ENCODE measurements at places on chromosomes 12 and 14.

- DNase-seq = no peak
Observed at GRCh38 chr12:54054742-54055194, 1.1 kb downstream of the HOXC4 start.

DNA sequence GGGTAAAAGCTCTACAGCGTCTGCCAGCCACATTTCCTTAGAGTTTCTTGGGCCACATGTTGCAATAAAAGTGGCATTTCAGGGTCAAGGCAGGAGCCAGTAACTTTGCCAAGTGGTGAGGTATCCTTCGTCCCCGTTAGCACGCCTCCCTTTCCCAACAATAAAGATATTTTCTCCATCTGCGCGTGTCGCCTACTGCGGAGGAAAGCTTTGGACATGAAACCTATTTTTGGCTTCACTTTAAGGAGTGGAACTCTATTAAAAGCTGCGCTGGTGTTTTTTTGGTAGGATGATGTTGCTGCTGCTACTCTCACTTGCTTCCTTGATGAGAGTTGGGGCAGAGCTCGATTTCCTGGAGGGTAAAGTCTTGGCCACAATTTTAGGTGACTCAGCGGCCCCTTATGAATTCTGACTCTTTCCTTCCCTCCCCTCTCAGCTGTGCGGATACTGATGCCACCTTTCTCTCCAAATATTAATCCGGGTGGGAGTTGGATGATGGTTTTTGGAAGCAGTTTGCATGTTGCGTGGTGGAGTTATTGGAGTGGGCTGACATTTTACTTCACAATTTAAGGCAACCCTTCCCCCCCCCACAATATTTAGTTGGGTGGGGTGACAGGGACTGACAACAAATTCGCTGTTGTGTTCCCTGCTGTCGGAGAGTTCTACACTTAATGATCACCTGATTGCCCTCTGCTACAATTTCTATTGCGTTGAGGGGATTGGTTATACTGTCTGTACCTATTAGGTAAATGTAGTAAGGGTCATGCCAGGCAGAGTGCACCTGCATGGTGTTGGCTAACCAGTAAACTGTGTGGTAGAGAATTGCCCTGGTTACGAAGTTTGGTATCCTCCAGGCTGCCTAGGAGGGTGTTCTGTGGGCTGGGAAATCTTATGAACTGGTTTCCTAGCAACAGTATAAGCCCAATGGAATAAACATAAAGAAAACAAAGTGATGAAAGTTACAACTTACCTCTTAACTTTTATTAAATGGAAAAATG is 1.1 kb downstream of the CCDC91 start:
- peak; percentile 22 for DNase-seq

DNA sequence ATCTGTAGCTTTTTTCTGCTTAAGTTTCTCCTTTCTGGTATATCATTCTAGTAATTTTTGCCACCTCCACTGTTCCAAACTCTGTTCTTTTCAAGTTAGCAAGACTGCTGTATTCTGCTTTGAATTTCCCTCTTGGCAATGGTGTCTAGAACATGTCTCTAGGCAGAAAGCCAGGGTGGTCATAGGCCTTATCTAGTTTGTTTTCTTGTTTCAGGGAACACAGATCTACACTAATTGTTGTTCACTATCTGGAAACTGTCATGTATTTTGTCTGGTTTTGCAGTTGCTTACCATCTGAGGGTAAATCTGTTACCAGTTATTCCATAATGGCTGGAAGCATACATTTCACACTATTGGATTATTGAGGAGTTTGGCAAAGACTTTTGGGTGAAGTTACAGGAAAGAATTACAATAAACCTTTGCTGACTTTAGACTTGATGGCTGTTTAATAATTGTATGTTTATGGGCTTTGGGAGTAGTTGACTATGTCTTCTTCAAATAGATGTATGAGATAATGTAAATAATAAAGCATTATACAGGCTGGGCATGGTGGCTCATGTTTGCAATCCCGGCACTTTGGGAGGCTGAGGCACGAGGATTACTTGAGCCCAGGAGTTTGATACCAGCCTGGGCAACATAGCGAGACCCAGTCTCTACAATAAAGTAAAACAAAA is 41.4 kb downstream of the FUT8 start:
- no peak for DNase-seq

GRCh38 chr14:66511849-66512248 is 3.9 kb downstream of the GPHN start:
- DNase-seq = no peak

- DNase-seq = no peak
Observed at GRCh38 chr14:98456231-98456630, 815.8 kb downstream of the BCL11B start.

DNA sequence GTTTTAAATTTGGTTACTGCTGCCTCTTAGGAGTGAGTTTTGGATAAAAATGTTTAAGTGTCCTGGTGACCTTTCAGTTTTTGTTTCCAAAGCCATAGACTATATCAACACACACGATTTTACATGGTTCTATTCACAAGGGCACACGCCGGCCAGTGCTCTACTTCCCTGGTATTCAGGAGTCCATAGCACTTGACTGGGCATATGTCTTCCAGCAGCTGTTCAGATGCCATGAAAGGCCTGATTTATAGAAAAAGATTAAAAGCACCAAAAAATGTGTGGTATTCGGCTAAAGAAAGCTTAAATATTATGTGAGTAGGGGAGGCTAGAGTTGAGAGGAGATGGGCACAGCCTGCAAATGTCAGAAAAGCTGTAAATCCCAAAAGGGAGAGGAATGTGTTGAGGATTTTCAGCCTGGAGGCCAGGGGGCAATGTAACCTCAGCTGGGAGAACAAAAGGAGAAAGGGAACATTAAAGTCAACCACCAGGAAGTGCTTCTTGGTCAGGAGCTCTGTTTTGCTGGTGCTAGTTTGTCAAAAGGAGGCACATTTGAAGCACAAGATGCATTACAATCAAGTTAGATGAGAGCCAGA is 478.4 kb downstream of the RAD51B start:
- DNase-seq = no peak

DNA sequence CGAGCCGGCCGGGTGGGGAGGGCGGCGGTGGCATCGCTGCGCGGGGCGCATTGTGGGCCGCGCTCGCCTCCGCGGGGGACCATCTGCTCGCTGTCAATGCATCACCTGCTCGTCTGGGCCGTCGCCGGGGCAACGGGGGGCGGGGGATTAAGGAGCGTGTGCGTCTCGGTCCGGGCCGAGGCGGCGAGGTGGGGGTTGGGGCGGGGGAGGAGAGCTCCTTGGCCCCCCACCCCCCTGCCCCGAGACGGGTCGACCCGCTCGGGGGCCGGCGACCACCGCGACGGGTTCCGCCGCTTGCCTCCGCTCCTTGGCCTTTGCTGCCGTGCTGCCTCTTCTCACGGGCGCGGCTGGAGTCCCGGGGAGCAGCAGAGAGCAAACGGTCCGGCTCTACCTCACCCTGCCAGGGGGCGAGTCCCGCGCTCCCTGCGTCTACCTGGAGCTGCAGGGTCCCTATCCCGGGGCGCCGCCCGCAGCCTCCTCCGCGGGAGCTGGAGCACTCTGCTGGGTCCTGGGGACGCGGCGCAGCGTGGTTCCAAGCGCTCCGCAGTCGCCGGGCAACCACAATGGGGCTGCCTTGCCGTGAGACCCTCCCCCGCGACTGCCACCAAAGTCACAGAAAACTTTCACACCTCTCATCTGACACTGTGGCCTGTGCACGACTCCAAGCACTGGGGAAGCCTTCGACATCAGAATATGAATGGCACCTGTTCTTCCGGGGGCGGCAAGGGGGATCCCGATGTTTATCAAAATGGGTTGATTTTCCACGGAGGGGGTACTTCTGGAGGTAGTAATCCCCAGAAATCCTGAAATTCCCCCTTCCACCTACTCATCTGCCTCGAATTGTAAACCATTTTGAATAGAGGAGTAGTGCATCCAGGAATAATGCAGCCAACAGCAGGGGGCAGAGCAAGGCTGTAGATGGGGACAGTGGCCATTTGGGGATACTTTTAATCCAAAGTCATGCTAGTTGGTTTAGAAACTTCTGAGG is at the start of gene C12orf42:
Gene C12orf42 (minus strand): TSS at position 500 of the 988 bp plus-strand sequence. CDS start 17,542 bp downstream, outside the sequence.
- DNase-seq = peak; percentile 57

DNA sequence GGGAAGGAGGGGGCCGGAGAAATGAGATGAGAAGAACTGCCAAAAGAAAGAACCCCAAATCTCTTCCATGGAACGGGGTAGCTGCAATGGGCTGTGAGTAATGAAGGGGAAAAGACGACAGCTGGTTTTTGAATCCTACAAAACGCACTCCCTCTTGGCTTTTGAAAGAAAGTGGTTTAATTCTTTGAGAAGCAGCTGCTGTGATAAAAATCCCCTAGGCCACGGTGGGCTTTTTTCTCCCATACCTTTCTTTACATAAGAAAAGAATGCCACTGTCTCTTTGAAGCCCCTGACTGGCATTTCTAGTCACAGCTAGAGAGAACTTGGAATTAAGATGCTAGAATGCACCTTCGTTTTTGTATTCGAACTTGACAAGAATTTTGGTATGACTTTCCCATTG is 486.1 kb downstream of the GLT1D1 start:
- no peak for DNase-seq

GRCh38 chr12:64387197-64387816 is 3.3 kb downstream of the C12orf56 start:
- DNase-seq = no peak

DNA sequence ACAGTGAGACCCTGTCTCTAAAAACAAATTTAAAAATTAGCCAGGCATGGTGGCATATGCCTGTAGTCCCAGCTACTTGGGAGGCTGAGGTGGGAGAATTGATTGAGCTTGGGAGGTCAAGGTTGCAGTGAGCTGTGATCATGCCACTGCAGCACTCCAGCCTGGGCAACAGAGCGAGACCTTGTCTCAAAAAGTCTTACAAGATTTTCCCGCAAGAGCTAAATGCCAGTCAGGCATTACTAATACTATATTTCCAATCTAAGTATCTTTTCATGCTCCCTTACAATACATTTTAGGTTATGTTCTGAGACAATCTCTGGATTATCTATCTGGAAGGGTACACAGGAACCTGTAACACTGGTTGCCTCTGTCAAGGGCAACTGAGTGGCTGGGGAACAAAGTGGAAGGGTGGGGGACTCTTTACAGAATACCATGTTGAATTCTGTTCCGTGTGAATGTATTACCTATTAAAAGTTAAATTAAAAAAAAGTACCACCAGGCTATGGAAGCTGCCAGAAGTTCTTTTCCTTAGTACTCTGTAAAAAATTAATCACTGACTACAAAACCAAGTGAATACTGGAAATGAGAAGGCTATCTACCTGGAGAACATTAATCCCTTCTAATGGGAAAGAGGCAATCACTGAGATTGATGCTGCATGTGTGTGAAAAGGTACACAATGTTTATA is 56.7 kb downstream of the BTBD7 start:
- no peak for DNase-seq

DNA sequence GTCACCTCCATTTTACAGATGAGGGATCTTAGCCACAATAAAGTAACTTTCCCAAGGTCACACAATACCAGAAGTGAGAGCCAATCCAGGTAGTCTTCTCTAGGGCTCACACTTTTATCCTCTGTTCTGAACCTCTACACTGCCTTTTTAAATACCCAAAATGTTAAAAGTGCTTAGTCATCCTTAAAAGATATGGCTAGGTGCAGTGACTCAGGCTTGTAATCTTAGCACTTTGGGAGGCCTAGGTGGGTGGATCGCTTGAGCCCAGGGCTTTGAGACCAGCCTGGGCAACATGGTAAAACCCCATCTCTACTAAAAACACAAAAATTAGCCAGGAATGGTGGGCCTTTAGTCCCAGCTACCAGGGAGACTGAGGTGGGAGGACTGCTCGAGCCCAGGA is 104.1 kb upstream of the PPP4R3A start:
- no peak for DNase-seq

GRCh38 chr14:60094306-60094897 is 2.7 kb downstream of the PCNX4 start:
- DNase-seq = no peak

DNA sequence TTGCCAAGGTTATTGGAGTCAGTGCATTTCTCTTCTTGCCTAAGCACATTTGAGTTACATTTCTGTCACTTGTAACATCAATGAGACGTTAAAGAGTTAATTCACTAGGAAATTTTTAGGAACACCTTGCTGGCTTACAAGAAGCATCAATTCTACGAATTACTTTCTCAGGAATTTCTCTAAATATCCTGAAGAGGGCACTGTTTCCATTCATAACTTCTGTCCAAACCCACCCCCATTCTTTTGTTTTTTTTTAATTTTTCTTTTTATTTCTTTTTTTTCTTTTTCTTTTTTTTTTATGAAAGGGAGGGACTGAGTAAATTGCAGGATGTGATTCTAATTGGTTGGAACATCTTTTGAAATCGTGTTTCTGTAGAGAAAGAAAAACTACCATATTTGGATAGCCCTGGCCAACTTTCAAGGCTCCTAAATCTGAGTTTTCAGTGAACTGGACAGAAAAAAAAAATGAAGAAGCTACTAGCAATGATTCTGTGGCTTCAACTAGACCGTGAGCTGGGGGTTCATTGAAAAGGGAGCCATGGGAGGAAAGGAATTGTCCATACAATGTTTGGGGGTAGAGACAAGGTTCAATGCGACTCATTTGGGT is 285.3 kb downstream of the DAD1 start:
- DNase-seq = no peak

GRCh38 chr14:92093320-92093719 is 13.1 kb downstream of the ATXN3 start:
- DNase-seq = no peak

DNA sequence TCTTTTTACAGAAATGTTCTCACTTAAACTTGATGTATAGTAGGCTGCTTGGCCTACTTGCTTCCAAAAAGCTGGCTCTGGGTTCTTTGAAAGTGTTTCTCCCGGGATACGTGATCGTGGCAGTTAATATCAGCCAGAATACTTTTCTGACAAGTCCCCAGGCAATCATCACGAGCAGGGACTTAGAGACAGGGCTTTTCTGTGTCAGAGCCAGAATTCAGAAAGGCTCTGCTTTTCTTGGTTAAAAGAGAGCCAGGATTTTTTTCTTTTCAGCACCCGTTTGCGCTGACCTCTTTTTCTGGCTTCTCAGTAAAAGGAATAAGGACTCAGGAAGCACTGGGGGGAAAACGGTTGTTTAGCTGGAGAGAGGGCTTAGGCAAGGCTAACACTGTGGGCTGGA is 57.8 kb upstream of the ARHGAP5 start:
- DNase-seq = no peak

GRCh38 chr12:90921536-90921935 is 33.4 kb downstream of the CCER1 start:
- no peak for DNase-seq

DNA sequence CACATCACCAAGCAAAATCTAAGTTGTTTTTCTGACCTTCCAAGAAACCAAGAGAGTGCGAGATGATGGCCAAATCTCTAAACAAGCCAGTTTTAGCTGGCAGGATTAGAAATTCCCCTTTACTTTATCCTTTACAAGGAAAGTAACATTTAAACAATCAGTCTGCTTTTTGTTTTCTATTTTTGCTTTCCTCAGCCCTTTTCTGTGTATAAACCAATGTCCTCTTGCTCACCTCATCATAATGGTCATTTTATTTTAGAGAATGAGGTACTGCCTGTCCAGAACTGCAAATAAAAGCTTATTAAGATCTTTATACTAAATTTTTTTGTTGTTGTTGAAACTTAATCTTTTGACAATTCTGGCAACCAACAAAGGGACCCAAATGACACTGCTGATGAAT is 442.4 kb upstream of the GARIN6 start:
- DNase-seq = no peak
